Tibial nerve (tissue), 4 donors: ENCODE measurements at places on chromosomes 3 and 15. TPM values are rescaled to one million over a fixed set of nuclear protein-coding genes. Genes with fewer than 3 reads are reported as not detected.

GRCh38 chr3:38643090-38643489 lies 6.4 kb downstream of the SCN5A start:
- H3K27me3 ChIP-seq = no peaks in the 10 kb centered on the region
- no peak overlapping the region for H3K27ac ChIP-seq
- no peak for DNase-seq
- no peak overlapping the region for H3K4me3 ChIP-seq

DNA sequence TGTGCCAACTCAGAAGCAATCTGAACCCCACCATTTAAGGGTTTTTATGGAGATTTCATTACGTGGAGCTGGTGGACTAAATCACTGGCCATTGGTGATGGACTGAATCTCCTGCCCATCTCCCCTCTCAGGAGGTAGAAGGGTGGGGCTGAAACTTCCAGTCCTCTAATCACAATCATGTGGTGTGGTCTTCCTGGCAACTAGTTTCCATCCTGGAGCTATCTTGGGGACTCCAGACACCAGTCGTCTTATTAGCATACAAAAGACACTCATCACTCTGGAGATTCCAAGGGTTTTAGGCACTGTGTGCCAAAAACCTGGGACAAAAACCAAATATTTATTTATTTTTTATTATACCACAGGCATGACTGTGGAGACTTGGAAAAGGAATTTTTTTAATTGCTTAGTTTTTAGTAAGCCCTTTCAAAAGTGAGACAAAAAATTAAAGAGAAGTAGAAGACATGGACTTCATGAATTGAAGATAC lies 203.6 kb downstream of the WNT5A start:
- no peaks in the 10 kb centered on the region for H3K27me3 ChIP-seq
- no peak overlapping the region for H3K27ac ChIP-seq
- DNase-seq = no peak
- no peaks in the 10 kb centered on the region for H3K4me1 ChIP-seq
- H3K36me3 ChIP-seq = no peaks in the 10 kb centered on the region

- peak overlapping the region; percentile 77 for H3K4me3 ChIP-seq
- no peaks in the 10 kb centered on the region for H3K27me3 ChIP-seq
- no peaks in the 10 kb centered on the region for H3K4me1 ChIP-seq
Observed at GRCh38 chr15:75348562-75349350, 1.9 kb downstream of the NEIL1 start.

- no peak overlapping the region for H3K27ac ChIP-seq
- no peaks in the 10 kb centered on the region for H3K36me3 ChIP-seq
- no peaks in the 10 kb centered on the region for H3K27me3 ChIP-seq
- no peaks in the 10 kb centered on the region for H3K4me1 ChIP-seq
Observed at GRCh38 chr3:165884518-165884917, 47.3 kb upstream of the BCHE start.

DNA sequence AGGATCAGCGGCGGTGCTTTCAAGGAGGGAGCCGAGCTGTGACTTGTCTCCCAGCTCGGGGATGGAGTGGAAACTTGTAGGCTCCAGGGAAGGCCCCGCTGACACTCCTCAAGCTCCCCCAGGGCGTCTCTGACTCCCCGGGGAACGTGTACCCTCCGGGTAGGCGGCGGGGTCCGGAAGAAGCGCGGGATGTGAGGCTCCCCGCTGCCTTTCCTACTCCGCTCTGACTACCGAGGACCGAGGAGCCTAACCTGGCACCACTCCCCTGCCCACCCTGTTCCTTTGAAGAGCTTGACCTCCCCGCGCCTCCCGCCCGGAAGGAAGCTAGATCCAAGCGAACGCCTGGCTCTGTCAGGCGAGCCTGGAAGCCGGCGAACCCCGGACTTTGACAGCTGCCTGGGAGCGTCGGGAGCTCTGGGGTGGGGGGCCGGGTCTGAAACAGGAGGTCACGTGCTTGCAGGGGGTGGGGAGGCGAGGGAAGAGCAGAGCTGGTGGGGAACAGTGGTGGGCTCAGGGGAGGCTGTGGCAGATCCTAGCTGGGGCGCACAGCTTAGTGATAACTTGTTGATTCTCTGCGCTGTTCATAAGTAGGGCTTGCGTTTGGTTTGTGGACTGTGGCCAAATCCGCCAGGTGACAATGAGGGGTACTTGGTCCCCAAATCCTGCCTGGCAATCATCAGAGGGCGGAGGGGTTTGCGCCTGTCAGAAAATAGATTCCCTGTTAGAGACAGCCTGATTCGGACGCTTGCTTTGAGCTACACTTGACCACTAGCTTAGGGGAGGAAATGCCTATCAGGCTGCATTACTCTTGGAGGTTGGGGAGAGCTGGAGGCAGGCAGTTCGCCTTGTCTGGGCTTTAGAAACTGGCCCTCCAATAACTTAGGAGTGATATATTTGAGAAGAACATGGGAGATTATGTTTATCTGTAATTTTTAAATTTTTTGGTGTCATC lies 1.2 kb downstream of the CLSTN2 start:
- peak overlapping the region; percentile 38 for H3K4me3 ChIP-seq
- H3K27me3 ChIP-seq = peaks cover 28% of the 10 kb centered on the region
- DNase-seq = peak; percentile 17
- no peak overlapping the region for H3K27ac ChIP-seq
- H3K4me1 ChIP-seq = peaks cover 9% of the 10 kb centered on the region

DNA sequence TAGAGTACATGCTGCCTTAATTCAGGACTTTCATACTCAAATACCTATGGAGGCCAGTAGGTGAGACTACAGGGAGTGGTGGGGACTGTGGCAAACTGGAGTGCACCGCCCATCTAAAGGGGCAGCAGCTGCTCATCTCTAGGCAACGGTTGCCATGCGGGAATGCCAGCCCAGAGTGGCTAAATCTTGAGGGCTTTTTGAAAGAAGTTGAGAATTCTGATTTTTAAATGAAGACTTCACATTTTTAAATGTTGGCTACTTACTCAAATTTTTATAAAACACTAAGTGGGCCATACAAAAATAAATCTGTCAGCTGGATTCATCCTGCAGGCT lies 90.8 kb upstream of the PRR23E start:
- no peak overlapping the region for H3K4me3 ChIP-seq
- H3K36me3 ChIP-seq = no peaks in the 10 kb centered on the region
- no peak for DNase-seq
- H3K27ac ChIP-seq = no peak overlapping the region
- H3K4me1 ChIP-seq = no peaks in the 10 kb centered on the region

- no peak overlapping the region for H3K4me3 ChIP-seq
- no peaks in the 10 kb centered on the region for H3K27me3 ChIP-seq
- no peak overlapping the region for H3K27ac ChIP-seq
Observed at GRCh38 chr15:52780172-52780980, 9.8 kb downstream of the ONECUT1 start.

DNA sequence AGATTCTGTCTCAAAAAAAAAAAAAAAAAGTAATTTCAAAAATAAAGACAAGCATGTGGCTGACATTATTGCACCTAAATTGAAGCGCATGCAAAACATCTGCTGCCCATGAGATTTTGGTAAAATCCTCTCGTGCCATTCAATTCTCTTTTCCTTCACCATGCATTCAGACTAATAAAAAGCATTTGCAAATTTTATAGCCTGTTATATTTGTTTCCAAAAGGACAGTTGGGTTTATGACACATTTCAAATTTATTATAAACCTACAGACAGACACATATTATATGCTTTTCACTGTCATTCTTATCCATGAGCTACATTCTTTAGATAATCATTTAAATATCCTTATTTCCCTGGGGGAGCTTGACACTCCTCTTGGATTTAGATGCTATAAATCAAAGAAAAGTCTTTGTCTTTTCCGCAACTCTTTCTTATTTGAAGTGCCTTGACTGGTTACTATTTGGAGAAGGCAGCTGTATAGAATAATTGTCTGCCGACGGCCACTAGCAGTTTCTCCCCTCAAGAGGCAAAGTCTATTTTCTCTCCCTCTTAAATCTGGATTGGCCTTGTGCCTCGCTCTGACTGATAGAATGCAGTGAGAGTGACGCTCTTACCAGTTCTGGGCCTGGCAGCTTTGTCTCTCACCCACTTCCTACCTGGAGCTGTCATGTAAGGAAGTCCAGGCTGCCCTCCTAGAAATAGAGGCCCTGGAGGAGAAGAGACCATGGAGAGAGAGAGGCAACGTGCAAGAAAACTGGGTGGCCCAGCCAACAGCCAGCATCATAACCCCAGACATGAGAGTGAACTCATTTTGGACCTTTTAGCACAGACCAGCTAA lies 6.8 kb upstream of the LRIG1 start:
- H3K4me1 ChIP-seq = no peaks in the 10 kb centered on the region
- no peaks in the 10 kb centered on the region for H3K36me3 ChIP-seq
- H3K4me3 ChIP-seq = no peak overlapping the region
- DNase-seq = no peak

DNA sequence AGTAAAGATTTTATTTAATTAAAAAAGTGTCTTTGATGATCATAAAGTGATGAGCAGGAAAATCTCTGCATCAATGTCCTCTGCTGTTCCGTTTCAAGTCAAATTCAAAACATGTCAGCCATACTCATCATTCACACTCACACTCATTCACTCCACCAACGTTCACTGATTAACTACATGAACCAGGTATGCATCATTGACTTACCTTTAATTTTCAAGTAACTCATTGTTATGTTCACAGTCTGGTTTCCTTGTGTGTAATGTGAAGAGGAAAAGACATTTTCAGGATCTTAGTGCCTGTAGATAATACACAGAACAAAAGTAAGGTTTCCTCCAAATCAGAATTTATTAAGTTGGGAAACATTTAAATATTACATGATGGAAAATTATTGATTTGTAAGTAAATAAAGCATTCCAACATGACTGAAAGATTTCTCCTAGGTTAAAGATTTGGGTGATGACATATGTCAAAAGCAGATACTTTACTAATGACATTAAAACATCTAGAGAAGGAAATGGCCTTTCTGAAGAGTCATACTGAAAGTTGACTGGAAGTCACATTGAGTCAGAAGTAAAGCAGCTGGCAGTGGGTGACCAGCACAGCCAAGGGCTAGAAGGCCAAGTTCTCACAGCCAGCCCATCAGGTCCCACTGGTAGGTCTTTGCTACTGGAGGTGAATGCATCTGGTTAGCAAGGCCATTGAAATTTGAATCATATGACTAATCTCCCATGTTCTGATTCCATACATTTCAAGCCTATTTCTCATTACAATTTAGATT lies 251.9 kb downstream of the CDIN1 start:
- H3K36me3 ChIP-seq = no peaks in the 10 kb centered on the region
- H3K4me1 ChIP-seq = no peaks in the 10 kb centered on the region
- no peak for DNase-seq

DNA sequence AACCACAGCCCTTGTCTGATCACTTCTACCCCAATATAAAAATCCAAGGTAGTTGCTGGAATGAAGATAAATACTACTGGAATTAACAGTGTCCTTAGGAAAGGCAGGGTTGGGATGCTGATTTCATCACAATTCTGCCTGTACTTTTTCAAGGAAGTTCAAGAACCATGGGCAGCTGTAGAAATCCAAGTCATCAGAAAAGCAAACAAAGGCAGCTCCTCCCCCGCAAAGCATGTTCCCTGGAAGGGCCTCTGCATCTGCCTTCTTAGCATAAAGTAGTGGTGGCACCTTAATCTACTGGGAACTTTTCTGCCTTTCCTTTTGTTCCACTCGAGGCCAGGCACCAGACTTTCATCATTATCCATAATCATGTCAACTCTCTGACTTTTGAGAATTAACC lies 54.4 kb downstream of the ERC2 start:
- H3K27ac ChIP-seq = no peak overlapping the region
- H3K27me3 ChIP-seq = no peaks in the 10 kb centered on the region
- DNase-seq = no peak

GRCh38 chr3:147410526-147411237 lies 1.5 kb downstream of the ZIC1 start:
- H3K27ac ChIP-seq = no peak overlapping the region
- H3K27me3 ChIP-seq = peaks cover 100% of the 10 kb centered on the region
- DNase-seq = no peak
- no peaks in the 10 kb centered on the region for H3K36me3 ChIP-seq

DNA sequence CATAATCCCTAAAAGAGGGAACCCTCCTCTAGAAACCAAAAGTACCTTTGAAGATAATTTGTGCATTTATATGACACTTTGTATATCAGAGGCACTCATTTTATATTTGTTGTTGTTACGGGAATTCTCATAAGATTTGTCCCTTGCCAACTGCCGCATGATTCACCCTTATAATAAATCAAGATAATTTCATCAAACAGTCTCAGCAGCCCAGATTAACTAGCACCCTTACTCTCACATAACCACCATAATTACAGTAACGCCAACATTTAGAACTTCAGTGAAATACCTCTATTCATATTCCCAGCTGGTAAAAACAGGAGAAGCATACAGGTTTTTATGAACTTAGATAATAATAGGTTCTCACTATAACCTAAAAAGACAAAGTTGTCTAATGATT lies 271.9 kb downstream of the LRRC3B start:
- no peak for DNase-seq
- no peaks in the 10 kb centered on the region for H3K4me1 ChIP-seq
- H3K36me3 ChIP-seq = no peaks in the 10 kb centered on the region
- H3K27me3 ChIP-seq = no peaks in the 10 kb centered on the region
- H3K27ac ChIP-seq = no peak overlapping the region

DNA sequence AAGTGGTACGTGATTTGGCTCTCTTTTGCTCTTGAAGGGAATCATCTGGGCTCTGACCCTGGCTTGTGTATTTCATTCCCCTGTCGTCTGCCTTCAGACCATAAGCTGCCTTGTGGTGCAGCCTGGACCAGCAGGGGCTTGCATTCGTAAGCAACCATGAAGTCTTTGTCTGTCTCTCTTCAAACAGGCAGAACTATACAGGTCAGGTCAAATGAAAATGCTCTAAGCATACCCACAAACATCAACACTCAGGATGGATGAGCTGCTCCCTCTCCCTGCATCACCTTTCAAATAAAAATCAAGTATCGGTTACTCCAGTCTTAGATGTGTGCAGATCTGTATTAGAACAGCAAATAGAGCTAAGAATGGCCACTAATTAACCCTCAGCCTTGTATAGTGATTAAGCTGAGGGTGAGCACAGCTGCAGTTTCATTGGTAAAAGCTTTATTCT lies 268.6 kb upstream of the UBE2E1 start:
- H3K27ac ChIP-seq = no peak overlapping the region
- DNase-seq = no peak
- H3K4me1 ChIP-seq = no peaks in the 10 kb centered on the region
- H3K36me3 ChIP-seq = no peaks in the 10 kb centered on the region

- H3K27ac ChIP-seq = peak overlapping the region; percentile 78
- DNase-seq = no peak
- no peaks in the 10 kb centered on the region for H3K27me3 ChIP-seq
Observed at GRCh38 chr3:184160456-184160855, 5.3 kb downstream of the DVL3 start.

GRCh38 chr15:82688691-82689090 lies 21.0 kb downstream of the AP3B2 start:
- H3K27me3 ChIP-seq = no peaks in the 10 kb centered on the region
- DNase-seq = no peak
- H3K27ac ChIP-seq = no peak overlapping the region
- no peaks in the 10 kb centered on the region for H3K4me1 ChIP-seq
- H3K4me3 ChIP-seq = no peak overlapping the region
- no peaks in the 10 kb centered on the region for H3K36me3 ChIP-seq

GRCh38 chr15:67017311-67017710 lies 48.1 kb upstream of the SMAD3 start:
- H3K4me3 ChIP-seq = no peak overlapping the region
- no peaks in the 10 kb centered on the region for H3K27me3 ChIP-seq
- H3K36me3 ChIP-seq = no peaks in the 10 kb centered on the region
- H3K4me1 ChIP-seq = peaks cover 7% of the 10 kb centered on the region

GRCh38 chr15:35633677-35634076 lies 87.7 kb upstream of the DPH6 start:
- H3K4me1 ChIP-seq = no peaks in the 10 kb centered on the region
- H3K27ac ChIP-seq = no peak overlapping the region
- no peaks in the 10 kb centered on the region for H3K27me3 ChIP-seq
- DNase-seq = no peak
- no peaks in the 10 kb centered on the region for H3K36me3 ChIP-seq

MYZAP gene
- total RNA-seq = 9.3 TPM

SLC9C1 gene
- not detected for total RNA-seq

SLC26A6 gene
- total RNA-seq = 15.7 TPM

TF gene
- 6.8 TPM for total RNA-seq

IL17RD gene
- 9.8 TPM for total RNA-seq

SETMAR gene
- 25.5 TPM for total RNA-seq

CLDN16 gene
- not detected for total RNA-seq

CCDC39 gene
- 0.42 TPM for total RNA-seq
